ENCODE measurements at places on chromosomes 5 and 9.

DNA sequence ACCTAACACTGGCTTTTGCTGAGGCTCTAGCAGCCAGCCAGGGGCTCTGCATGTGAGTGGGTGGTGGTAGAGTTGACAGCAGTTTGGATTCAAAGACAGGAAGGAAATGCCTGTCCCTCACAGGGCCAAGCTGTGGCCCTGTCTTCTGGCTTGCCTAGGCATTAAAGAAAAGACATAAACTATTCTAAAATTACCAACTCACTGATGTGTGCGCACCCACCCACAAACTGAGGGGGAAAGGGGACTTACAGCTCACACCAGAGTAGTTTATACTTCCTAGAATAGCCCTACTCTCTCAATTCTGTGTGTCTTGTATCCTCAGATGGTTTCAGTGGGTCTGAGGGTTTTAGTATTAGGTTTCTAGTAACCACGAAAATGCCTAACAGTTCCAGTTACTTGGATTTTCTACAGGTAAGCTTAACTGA lies 18.3 kb upstream of the IL13 start:
- DNase-seq: no peak

DNA sequence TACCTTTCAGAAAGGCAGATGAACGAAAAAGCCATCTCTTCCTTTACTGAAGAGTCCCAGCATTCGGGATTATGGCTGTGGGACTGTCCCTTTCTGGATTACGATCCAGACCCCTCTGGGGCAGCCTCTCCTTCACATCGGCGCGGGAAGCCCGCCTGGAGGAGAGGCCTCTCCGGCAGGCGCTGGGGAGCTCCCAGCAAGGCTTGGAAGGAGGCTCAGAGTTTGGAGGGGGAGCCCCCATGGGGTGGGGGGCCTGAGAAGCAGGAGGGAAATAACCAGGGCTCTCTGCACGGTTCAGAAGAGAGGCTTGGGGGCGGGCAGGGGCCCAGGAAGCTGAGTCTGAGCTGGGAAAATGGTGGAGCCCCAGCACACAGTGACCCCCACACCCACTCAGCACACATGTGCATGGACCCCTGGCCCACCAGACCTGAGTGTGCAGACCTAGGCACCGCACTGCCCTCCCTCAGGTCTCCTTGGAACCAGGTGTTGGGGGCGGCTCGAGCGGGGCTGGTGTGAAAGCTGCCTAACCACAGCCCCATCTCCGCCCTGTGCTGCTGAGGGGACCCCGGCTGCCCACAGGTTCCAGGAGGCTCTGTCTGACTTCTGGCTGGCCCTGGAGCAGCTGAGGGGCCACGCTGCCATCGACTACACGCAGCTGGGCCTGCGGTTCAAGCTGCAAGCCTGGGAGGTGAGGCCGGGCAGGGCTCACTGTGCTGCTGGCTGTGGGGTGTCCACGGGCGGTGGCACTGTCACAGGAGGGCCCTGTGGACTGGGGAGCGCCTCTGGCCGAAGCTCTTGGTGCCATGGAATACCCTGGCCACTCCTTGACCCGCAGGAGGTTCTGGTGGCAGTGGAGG lies 4.5 kb downstream of the NOXA1 start:
- no peak for DNase-seq

DNA sequence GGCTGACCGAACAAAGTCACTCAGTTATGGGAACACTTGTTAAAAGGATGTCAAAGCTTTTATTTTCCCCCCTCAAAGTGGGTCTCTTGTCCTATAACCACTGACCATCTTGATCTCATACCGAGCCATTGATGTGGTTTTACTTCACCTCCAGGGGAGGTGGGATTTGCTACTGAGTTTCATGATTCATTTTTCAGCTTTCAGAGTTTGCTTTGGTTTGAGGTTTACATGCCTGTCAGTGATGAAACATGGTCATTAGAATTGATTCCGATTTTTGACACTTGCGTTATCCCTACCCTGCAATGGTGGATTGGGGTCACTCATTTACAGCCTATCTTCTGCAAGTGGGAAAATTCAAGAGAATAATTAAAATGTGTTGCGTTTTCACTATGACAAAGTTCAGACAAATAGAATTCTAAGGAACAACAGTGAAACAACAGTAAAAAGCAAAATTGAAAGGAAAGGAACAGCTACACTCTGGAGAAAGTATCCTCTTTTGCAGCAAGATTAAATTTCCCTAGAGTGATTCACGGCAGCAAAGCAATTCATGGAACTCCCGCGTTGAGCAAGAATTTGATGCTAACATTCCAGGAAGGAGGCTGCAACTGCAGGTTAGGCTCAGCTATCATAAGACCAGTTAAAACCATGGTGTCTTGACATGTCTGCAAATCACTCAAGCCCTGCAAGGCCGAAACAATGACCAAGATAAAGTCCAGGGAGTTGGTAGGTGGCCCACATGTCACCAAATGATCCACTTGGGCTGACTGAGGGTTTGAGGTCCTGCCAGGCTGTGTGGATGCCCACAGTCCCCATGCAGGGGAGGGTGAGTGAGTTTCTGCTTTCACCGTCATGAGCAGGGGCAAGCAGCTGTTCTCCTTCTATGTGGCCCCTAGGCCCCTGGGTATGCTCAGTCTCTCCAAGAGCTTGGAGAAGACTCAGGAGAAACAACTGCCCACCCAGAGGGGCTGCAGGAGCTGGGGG lies 9.4 kb downstream of the GADD45G start:
- DNase-seq: no peak

- DNase-seq: no peak
These were observed 20.7 kb upstream of the CTSV start for GRCh38 chr9:97059626-97060025.

- DNase-seq: no peak
These were observed 90.1 kb upstream of the RASEF start for GRCh38 chr9:83153030-83153429.

GRCh38 chr5:95609711-95610110 lies 10.2 kb upstream of the GPR150 start:
- DNase-seq: no peak

DNA sequence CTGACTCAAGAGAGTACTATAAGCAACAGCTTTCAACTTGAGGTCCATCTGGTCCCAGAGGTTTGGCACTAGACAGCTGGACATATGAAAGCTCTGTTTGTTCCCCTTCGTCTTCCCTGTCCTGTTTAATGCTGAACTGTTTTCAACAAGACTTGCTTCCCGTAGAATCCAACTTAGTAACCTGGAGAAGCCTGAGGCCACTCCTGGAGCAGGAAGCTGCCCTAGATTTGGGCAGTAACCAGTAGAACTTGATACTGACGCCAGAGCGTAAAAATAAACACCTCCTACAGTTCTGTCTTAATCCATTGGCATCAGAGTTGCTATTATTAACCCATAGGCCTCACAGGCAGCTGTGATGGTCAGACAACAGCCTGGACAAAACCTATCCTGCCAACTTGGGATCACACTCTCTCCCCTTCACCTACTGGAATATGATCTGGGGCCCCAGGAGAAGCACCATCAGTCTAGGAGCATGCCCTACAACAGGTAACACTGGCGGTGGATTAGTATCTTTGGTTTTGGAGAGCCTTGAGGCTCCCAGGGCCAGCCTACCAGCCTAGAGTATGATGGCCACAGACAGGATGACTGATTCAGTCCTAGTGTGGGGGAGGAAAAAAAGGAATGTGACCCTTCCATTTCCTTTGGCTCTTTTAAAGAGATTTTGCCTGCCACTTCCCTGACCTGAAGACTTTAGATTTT lies 29.2 kb downstream of the RUSC2 start:
- DNase-seq: no peak

DNA sequence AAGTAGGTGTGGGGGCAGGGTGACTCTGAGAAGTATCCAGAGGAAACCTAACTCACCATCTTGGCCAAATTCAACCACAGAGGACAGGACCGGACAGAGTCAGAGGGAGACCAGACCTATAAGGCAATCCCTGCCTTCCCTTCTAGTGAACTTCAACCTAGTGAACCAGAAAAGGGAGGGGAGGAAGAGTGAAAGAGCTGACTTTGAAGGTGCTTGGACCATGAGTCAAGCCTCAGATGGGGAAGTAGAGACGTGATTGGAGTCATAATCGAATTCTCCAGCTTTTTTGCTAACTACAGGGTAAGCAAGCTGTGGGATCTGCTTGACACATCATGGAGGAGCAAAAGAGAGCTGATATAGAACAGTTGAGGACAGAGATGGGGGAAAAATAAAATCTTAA lies 18.8 kb upstream of the KIF2A start:
- DNase-seq: no peak

- no peak for DNase-seq
These were observed 61.3 kb downstream of the AMBP start for GRCh38 chr9:114016629-114017423.

Data from hippocampal formation (tissue), 2 donors.